ENCODE measurements at places on chromosomes 4 and X. TPM values are rescaled to one million over a fixed set of nuclear protein-coding genes. Genes with fewer than 3 reads are reported as not detected.

Gene GAGE2A
- not detected for total RNA-seq

Gene IQCM
- total RNA-seq: not detected

Gene LUZP4
- total RNA-seq: not detected

Gene ATP11C
- 11.0 TPM for total RNA-seq

Gene MGARP
- 0.68 TPM for total RNA-seq

Gene ADRA2C
- total RNA-seq: 0.24 TPM

Gene TREX2
- total RNA-seq: not detected

Gene RBM46
- not detected for total RNA-seq

DNA sequence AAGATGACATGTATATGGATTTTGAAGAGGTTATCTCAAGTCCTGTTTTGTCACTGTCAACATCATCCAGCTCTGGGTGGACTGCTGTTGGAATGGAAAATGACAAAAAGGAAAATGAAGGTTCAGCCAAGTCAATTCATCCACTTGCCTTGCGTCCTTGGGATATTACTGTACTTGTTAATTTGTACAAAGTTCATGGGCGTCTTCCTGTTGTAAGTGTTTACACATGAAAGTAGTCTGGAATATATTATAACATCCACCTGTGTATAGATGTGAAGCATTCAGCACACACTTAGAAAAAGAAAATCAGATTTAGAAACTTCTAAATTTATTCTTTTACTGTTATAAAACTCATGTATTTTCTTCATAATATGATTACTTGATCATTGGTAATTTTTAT lies 67.2 kb downstream of the BLTP1 start:
- no peak for DNase-seq

- DNase-seq: peak; percentile 52
These were observed 26.6 kb upstream of the MAN2B2 start for GRCh38 chr4:6548201-6548881.

DNA sequence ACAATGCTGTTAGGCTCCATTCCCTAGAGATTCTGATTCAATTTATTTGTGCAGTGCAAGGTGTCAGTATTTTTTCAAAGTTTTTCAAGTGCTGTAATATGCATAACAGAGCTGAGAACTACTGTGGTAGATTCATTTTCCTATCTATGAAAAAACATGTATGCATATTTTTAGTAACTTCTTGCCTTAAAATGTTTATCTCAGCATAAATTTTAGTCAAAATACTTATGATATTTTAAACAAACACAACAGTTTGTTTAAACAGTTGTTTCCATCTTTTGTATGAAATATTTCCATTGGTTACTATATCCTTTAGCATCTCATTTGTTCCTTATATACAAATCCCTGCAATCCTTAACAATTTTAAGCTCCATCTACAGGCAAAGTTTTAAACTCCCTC lies 624.8 kb upstream of the ADGRL3 start:
- no peak for DNase-seq

- no peak for DNase-seq
These were observed 18.5 kb downstream of the EPHA5 start for GRCh38 chr4:65651751-65652150.

DNA sequence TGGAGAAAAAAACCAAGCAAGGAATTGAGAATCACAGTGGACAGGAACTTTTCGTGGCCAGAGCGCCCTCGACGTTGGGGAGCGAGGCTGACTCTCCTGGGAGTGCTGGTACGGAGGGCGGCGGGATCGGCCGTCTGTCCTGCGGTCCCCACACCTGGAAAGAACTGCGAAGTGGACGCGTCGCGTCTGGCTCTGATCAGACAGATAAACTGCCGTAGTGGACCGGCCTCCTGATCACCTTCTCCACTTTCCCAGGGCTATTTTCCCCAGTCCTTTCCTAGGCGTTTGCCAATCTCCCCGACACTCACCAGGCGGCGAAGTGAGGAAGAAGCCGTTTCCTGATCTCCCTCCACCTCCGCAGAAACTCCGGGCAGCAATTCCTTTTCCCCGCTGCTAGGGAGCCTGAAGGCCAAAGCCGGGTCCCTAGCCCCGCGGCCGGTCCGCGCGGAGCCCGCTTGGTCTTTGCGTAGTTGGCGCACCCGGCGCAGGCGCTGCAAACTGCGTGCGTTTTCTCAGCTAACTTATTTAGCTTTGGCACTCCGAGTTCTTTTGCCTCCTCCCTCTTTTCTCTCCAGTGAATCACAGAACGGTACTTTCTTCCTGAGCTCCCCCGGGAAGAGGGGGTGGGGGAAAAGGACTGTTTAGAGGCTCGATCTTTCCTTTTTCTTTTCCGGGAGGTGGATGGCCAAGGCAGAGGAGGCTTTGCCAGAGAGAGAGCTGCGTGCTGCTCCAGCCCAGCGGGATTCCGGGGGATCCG lies at the start of gene ARSJ:
Gene ARSJ (minus strand): TSS at position 500 of the 757 bp plus-strand sequence. CDS start 813 bp downstream, outside the sequence.
- DNase-seq: peak; percentile 81

DNA sequence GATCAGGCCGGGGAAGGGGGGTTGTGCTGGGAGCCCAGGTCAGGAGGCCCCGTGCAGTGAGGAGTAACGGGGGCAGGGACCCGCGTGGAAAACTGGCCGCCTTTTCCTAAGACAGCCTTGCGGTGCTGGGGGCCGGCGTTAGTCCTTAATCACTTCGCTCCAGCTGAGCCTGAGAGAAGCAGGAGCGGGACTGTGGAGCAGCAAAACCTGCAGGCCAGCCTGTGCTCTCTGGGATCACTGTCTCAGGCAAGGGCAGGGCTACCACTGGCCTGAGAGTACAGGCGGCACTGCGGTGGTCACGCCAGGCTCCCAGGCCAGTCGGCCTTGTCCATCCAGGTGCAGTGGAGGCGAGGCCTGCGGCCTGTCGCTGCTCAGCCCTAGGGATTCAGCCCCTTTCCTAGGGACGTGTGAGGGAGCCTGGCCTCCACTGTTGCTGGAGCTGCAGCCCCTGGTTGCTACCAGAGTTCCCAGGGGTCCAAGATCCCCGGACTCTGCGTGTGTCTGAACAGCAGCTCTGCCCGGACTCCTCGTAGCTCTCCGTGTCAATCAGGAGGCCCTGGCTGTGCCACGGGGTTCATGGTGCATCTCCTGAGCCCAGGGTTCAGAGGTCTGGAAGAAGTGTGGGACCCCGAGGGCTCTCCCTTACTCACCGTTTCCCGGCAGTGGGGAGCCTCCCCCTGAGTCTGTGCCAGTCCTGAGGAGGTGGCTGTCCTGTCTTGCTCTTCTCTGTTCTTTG lies 2141.7 kb upstream of the TENM3 start:
- DNase-seq: no peak

DNA sequence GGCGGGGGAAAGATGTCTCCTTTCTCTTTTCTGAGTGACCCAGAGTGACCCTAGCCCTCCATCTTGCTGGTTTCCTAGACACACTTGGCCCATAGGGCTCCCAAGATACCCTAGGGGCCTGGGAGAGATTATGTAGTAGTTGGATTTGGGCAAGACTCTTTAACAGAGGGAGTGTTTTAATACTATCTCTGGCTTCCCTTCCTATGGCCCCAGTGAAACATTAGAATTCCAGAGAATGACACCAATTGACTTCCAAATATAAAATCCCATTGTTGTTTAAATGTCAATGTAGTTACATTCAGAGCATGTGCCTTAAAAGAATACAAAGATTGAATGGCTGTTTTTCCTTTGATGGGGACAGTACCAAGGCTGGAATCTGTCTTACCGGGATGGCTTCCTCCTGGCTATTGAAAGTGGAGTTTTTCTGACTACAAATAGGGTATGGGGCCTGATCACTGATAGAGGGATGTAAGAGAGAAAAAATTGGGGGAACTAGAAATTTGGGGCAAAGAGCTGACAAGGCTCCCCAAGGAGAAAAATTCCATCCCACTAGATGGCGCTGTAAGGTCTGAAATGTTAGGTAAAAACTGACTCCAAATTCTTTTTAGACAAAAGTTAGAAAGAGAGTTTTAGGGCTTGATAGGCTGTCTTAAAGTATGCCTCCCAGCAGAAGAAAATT lies 10.7 kb downstream of the TENT5D start:
- no peak for DNase-seq

- no peak for DNase-seq
These were observed 182.8 kb downstream of the LARP7 start for GRCh38 chr4:112819729-112820128.

DNA sequence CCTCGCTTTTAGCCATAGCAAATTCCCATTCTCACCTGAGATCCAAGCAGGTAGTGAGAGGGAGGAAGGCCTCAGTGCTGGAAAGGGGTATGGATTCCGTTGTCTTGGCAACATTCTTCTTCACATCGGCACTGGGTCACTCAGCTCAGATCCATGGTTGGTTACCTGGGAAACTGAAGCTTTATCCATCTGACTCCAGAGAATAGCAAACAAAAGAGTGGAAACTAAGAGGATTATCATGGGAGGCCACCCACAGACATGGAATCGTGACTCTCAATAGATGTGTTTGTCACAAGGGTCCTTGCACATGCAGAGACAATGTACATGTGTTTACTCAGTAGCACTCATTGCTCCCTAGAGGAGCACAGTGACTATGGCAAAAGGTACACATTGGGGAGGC lies 81.0 kb downstream of the MAGED4 start:
- DNase-seq: no peak

DNA sequence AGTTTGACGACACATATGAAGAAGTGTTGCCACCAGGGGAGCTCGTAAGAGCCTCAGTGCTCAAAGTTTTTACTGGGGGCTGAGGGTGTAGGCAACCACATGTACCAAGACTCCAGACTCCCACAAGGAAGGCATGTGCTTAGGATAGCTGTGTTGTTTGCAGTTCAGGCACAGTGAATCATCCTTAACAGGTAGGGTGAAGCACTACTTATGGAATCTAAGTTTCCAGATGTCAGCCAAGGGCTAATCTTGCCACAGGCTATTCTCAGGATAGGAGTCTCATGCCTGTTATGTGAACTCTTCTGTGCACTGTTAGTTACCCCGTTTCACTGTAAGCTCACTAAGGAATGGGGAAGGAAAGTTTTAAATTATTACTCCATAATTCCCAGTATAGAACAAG lies 202.6 kb downstream of the TMA16 start:
- peak; percentile 58 for DNase-seq

DNA sequence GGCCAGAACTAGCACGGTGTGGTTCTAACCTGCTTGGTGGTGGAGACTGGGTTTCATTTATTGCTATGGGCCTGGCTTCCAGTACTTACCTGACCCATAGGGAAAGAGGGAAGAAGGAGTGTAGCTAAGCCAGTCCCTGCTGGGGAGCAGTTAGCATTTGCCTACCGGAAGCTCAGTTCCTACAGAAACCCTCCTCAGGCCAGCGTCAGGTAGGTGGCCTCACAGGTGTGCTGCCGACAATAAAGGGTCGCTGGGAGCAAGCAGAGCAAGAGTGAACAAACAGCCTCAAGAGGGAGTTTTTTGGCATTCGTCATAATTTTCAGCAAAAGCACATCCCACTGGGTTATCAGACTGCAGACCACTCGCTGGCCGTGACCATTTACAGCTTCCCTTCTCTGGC lies 740.6 kb upstream of the TENM3 start:
- no peak for DNase-seq

GRCh38 chr4:135732448-135732847 lies 1530.9 kb upstream of the PABPC4L start:
- DNase-seq: no peak

- peak; percentile 96 for DNase-seq
These were observed 129.1 kb upstream of the LDB2 start for GRCh38 chr4:17027495-17027894.

GRCh38 chrX:108029928-108030711 lies 14.7 kb upstream of the VSIG1 start:
- DNase-seq: no peak

GRCh38 chr4:169119536-169119935 lies 109.5 kb upstream of the CBR4 start:
- no peak for DNase-seq

GRCh38 chrX:10474913-10475568 lies 145.3 kb downstream of the MID1 start:
- no peak for DNase-seq

- DNase-seq: no peak
These were observed 2163.0 kb upstream of the AGA start for GRCh38 chr4:179605196-179605595.

- DNase-seq: no peak
These were observed 5.3 kb downstream of the SLAIN2 start for GRCh38 chr4:48346594-48346993.

- no peak for DNase-seq
These were observed 680.8 kb upstream of the FAM241A start for GRCh38 chr4:111464251-111465045.

DNA sequence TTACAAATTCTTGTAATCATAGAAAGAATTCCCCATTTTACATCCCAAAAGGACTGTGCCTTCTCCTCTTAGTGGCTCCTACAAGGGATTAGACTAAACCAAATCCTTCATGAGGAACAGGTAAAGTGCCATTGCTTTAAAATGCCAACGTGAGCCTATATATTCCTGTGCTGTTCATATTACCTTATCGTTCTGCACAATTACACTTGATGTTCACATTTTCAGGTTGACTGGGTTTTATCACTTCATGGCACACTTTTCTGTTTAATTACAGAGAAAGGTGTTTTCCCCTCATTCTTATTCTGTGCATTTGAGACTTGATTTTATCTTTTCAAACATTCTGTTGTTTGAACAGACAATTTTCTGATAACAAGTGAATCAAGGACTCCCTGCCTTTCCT lies 645.6 kb upstream of the FTHL17 start:
- DNase-seq: no peak

DNA sequence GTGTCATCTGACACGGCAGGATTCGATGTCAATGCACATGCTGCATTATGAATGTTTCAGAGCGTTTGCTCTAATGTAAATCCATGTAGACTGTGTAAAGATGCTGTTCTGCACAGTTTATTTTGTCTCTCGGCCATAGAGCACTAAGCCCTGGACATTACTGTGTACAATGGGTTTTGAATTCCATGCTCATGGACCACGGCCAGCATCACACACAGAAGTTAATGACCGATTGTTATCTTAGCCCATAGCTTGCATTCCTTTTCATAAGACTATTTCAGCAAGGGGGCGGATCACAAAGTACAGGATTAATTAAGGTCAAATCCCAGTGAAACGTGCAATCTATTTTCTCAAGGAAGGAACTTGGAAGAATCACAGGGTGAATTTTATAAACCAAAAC lies 286.1 kb upstream of the TENM3 start:
- DNase-seq: peak; percentile 88

DNA sequence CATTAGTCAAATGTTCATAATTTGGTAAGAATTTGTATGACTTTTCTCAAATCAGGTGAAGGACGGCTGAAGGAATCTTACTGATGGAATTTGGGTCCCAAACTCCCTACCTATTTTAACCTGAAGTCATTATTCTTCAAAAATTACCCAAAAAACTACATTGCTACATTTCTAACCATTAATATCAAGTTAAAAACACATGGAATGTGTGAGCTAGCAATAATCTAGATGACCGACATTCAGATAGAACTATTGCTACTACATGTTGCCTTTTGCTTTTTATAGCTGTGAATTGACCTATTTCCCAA lies 25.3 kb upstream of the WWC2 start:
- no peak for DNase-seq

DNA sequence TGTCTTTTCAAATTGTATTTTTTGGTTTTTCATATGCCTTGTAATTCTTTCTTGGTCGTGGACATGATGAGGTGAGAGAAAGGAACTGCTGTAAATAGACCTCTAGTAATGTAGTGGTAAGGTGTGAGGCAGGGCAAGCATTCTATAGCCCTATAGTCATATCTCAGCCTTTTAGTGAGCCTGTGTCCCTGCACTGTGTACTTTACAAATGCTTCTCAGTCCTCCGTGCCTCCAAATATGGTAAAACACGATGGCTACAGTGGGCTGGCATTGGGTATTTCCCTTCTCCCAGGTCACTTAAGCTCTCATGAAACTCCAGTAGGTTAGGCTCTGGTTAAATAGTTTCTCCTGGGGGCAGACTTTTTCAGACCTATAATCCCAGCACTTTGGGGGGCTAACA lies 57.9 kb upstream of the PLS3 start:
- DNase-seq: peak; percentile 3

- DNase-seq: no peak
These were observed 686 bp downstream of the MTHFD2L start for GRCh38 chr4:74158466-74159142.
